Eye (tissue), 1 donor: ENCODE measurements at places on chromosomes 16 and 17.
A peak's percentile ranks its signal among the peaks of the same experiment; 100 is the strongest.

DNA sequence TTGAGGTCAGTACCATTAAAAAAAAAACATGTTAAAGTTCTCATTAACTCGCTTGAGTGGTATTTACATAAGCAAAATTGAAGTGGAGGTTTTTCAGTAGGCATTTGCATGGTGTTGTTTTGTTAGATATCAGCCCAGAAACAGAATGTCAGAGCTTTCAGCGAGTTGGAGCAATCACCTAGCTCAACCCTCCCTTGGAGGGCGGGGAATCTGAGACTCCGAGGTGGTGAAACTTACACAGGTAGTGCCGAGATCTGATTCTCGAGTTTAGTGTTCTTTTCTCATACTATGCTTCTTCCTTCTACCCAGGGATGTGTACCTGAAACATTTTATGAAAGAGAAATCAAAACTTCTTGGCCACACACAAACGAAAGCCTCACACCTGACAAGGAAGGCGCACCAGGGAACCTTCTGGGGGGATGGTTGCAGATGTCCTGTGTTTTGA lies 6.6 kb downstream of the SEC14L1 start:
- no peak for DNase-seq

DNA sequence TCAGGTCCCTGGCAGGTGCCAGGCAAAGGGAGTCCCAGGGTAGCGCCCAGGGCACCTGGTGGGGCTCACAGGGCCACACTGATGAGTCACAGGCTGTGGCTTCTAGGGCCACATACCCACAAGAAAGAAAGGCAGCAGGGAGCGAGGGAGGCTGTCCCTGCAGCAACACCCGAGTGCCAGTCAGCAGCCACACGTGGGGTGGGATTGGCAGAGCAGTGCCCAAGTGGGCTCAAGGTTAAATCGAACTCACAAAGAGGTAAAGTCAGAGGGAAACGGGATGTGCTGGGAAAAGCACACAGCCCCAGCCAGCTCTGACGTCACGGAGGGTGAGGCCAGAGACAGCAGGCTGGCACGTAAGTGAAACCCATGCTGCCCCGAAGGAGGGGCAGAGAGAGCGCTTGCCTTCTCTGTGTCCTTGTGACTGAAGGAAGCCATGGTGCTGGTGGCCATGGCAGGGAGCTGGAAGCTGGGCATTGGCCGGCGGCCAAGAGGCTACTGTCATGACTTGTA lies 33.8 kb downstream of the FA2H start:
- no peak for DNase-seq

- DNase-seq = no peak
These were observed 2.2 kb upstream of the MYO1D start for GRCh38 chr17:32879134-32879533.

DNA sequence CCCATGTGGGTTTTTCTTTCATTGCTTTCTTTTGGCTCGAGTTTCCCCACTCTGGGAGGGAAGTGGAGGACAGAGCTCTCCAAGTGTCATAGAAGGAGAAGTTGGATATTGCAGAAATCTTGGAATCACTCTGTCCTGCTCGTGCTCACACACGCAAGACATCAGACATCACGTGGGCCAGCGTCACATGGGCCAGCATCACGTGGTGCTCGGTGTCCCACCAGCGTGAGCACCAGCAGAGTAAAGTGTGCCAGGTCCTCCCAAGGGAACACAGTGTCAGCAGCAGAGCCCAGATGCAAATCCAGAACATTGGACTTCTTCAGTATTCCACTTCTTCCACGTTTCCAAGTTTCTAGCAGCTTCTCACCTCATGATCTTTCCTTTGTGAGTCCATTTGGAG lies 327.0 kb downstream of the FOXL1 start:
- no peak for DNase-seq

DNA sequence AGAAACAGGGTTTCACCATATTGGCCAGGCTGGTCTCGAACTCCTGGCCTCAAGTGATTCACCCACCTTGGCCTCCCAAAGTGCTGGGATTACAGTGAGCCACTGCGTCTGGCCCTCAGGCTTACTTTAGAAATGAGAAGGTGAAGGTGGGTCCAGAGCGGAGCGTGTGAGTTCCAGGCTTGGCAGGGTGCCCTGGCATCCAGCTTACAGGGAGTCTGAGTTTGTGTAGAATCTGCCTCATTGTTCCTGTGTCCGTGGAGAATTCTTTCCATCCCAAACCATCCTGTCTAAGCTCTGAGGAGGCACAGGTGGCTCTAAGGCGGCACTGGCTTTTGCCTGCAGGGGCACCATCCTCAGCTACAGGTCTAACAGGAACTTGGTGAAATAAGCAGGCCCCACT lies 50.6 kb downstream of the RAB11FIP3 start:
- DNase-seq = no peak

DNA sequence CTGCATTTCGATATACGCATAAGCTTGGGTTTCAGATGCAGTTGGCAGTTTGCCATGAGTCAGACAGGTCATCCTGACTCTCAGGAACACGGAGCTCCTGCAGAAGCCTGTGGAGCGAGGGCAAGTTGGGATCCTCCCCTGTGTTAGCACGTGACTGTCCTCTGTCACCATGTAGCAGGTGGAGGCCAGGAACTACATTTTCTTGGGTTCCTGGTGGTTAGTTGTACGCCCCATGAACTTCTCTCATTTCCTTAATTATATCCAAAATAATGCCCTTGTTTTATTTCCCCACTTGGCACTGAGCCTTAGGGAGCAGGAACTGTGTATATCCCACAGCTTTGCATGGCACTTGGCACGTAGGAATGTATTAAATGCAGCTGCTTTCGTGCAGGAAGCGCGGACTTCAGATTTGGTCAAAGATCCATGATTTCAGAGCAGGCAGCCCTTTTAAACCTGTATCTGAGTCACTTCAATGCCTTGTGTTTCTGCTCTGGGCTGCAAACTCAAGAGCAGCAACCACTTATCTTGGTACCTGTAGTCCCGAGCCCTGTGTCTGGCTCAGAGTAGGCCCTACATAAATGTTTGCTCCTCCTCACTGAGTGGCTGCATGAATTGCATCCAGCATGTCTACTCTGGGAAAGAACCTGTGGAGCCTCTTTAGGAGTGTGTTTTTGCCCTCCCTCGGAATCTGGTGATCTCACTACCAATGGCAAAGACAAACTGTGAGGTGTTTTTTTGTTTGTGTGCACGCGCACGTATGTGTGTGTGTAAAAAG lies 428.4 kb downstream of the MAF start:
- DNase-seq = no peak

DNA sequence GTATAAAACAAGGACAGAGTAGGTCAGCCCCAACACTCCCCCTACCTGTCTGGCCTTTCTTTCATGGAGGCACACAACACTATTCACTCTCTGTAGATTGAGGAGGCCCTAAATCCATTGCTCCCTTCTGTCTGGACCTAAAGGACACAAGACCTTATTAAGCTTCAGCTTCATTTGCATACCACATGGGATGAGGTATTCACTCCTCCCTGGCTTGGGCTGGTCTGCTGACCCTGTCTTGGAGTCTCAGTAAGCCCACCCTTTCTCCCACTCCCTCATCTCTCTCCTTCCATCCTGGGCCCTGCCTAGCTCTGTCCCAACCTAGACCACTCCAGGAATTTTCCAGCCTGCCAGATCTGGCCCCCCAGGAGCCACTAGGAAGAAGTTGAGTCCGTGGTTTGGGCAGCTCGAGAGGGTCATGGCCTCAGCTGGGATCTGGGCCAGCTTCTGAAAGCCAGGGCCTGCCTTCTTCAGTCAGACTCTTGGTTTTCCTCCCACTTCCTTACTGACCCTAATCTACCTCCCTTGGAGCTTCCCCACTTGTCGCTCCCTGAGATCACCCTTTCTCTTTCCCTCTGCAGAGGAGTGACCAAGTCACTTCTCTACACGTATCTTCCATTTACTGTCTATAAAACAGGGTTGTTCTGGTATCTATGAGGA lies 6.5 kb upstream of the LLGL1 start:
- DNase-seq = no peak

DNA sequence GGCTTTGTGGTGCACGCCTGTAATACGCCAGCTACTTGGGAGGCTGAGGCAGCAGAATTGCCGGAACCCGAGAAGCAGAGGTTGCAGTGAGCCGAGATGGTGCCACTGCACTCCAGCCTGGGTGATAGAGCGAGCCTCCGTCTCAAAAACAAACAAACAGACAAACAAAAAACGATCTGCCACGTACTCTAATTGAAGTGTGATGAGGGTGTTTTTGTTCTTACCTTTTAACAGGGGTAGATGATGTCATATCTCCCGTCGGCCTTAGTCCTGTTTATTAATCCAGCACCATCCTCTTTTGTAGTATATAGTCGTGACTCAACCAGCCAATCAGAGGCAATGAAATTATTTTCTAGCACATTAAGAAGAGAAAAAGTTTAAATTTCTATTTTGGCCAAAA lies 58.5 kb downstream of the IQCK start:
- no peak for DNase-seq

GRCh38 chr16:23339787-23340186 lies 37.7 kb downstream of the SCNN1B start:
- no peak for DNase-seq

GRCh38 chr17:15106540-15106939 lies 158.6 kb downstream of the PMP22 start:
- DNase-seq = no peak

GRCh38 chr17:51078009-51078592 lies 42.6 kb downstream of the SPAG9 start:
- no peak for DNase-seq

GRCh38 chr16:84084570-84085270 lies 32.0 kb downstream of the MBTPS1 start:
- DNase-seq = peak; percentile 76

- DNase-seq = no peak
These were observed 9.3 kb upstream of the RNF135 start for GRCh38 chr17:30961209-30962188.
